ENCODE measurements at places on chromosomes 13 and 19. TPM values are rescaled to one million over a fixed set of nuclear protein-coding genes. Genes with fewer than 3 reads are reported as not detected.
A peak's percentile ranks its signal among the peaks of the same experiment; 100 is the strongest.

DNA sequence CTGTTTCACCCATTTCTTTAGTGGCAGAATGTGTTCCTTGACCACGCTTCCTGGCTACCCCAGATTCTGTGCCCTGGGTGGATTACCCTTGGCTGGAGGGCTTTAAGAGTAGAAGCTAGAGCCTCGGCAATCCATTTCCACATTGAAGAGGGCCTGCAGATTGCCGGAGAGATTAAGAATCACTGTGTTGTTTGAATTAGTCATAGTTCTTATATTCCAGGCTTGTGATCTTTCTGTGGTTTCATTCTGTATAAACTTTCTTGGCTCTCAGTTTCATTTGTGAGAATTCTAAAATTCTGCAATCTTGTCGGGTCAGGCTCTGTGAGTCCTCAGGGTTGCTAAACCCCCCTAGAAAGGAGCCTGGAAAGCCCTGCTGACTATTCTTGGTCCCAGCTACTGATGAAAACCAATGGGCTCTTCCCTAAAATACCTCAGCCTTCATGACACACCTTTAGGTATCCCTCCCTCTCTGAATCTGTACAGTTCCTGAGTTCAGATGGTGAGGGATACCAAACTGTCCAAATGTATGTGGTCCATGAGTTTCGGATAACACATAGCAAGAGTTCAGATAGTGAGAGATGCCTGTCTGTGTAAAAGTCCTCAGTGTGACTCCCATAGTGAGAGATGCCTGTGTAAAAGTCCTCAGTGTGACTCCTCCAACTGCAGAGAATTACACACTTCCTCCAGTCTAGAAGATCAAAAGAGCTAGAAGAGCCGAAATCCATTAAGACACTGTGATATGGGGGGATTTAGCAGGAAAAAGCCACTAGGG lies 4.3 kb downstream of the PHF11 start:
- H3K27me3 ChIP-seq = no peaks in the 10 kb centered on the region
- H3K4me3 ChIP-seq = no peak overlapping the region
- DNase-seq = no peak
- H3K4me1 ChIP-seq = peaks cover under 1% of the 10 kb centered on the region

- H3K4me1 ChIP-seq = no peaks in the 10 kb centered on the region
- H3K36me3 ChIP-seq = no peaks in the 10 kb centered on the region
- no peak for DNase-seq
- no peak overlapping the region for H3K4me3 ChIP-seq
- no peaks in the 10 kb centered on the region for H3K27me3 ChIP-seq
Observed at GRCh38 chr13:32135655-32136054, 104.1 kb downstream of the FRY start.

ZNF726 gene
- 5.3 TPM for total RNA-seq

FCGBP gene
- 1,799 TPM for total RNA-seq

GRCh38 chr19:6696239-6696820 lies 24.1 kb downstream of the C3 start:
- H3K36me3 ChIP-seq = no peaks in the 10 kb centered on the region
- H3K4me1 ChIP-seq = no peaks in the 10 kb centered on the region

DNA sequence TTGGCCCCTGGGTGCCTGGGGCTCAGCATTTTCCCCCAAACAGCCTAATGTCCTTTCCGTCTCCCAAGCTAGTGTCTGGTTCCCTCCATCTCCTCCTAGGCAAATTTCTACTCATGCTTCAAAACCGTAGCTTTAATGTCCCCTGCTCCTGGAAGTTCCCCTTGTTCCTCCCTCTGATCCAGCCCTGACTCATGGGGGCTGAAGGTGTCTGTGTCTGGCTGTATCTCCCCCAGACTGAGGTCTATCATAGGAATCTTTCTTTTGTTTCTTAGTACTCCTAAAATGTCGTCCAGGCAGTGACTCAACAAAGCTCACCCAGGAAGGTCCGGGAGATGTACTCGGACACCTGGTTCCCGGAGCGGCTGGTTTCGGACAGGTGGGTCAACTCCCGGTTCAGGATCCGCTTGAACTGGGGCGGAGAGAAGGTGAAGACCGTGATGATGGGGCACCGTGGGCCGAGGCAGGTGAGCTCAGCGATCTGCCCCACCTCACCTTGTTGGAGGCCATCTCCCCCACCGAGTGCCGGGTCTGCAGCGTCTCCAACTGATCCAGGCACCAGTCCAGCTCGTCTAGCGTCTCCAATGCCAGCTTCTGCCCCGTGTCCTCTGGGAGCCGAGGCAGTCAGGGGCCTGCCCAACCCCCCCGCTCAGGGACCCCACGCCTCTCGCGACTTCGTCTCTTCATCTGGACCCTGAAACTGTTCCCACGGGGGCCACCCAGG lies 6.2 kb downstream of the PDE4C start:
- H3K4me3 ChIP-seq = no peak overlapping the region
- DNase-seq = no peak
- no peak overlapping the region for H3K27ac ChIP-seq
- peaks cover 31% of the 10 kb centered on the region for H3K27me3 ChIP-seq

CHMP2A gene
- total RNA-seq = 118 TPM

DNA sequence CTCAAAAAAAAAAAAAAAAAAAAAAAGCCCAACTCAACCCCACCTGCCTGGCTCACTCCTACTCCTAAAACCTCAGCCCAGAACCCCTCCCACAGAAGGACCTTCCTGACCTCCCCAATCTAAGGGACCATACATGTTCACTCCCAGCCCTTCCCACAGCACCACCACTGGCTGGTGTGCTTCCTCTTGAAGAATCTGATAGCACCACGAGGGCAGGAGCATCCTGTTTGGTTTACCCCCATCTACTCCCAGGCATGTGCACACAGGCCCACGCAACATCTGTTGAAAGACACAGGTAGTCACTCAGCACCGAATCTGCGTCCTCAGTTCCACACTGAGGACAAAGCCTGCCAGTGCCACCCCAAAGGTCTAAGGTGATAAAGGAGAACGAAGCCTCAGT lies 8.2 kb downstream of the LATS2 start:
- peaks cover 7% of the 10 kb centered on the region for H3K4me1 ChIP-seq
- no peak for DNase-seq
- H3K4me3 ChIP-seq = no peak overlapping the region
- no peak overlapping the region for H3K27ac ChIP-seq
- H3K27me3 ChIP-seq = no peaks in the 10 kb centered on the region

DNA sequence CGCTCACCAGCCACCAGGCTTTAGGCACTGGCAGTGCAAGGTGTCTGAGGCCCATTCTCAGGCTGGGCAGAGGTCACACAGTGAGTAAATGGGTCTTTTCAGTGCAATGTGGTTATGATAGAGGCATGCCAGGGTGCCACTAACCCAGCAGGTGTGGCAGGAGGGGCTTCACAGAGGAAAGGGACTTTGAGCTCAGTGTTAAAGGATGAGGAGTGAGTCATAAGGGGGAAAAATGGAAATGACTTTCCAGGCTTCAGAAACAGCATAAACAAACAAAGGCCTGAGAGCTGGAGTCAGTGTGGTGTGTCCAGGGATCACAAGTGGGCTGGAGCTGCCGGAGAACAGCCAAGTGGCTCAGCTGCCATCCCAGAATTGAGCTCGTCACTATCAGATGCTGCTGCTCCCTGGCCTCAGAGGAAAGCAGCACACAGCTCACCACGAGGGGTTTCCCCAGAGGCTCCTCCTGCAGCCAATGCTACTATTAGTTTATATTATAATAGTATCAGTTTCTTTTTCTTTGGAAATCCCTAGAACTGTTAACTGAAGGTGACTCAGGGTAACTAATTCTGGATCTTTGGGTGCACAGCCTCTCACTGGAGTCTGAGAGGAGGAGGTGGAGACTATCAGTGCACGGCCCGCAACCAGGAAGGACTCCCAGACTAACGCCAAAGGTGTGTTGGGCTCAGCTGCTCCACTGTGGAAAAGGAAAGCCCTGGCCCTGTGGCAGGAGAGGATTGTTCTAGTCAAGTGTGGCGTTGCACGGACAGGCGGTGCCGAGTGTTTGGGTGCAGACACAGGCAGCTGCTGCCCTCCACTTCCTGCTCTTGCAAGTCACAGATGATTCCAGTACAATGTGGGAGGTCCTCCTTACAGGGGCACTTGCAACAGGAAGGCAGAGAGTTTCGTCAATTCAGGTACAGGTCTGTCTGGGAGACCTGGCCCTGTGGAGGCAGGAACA lies 39.5 kb downstream of the DHRS12 start:
- peaks cover 11% of the 10 kb centered on the region for H3K4me1 ChIP-seq
- H3K36me3 ChIP-seq = no peaks in the 10 kb centered on the region
- H3K27me3 ChIP-seq = no peaks in the 10 kb centered on the region
- peak overlapping the region; percentile 48 for H3K27ac ChIP-seq
- no peak overlapping the region for H3K4me3 ChIP-seq

CATSPERD gene
- total RNA-seq = not detected

ZFR2 gene
- not detected for total RNA-seq

GRCh38 chr13:25266706-25267105 lies 20.6 kb downstream of the MTMR6 start:
- H3K36me3 ChIP-seq = no peaks in the 10 kb centered on the region
- no peak overlapping the region for H3K4me3 ChIP-seq
- no peak overlapping the region for H3K27ac ChIP-seq
- H3K27me3 ChIP-seq = no peaks in the 10 kb centered on the region

GRCh38 chr13:111978546-111978945 lies 88.4 kb upstream of the SOX1 start:
- H3K36me3 ChIP-seq = no peaks in the 10 kb centered on the region
- no peak overlapping the region for H3K4me3 ChIP-seq
- DNase-seq = no peak
- H3K27ac ChIP-seq = no peak overlapping the region
- peaks cover 4% of the 10 kb centered on the region for H3K27me3 ChIP-seq
- H3K4me1 ChIP-seq = no peaks in the 10 kb centered on the region

- H3K36me3 ChIP-seq = no peaks in the 10 kb centered on the region
- H3K4me1 ChIP-seq = no peaks in the 10 kb centered on the region
Observed at GRCh38 chr19:8085598-8086408, 33.2 kb downstream of the CCL25 start.

GRCh38 chr13:43846496-43847158 lies 32.9 kb downstream of the CCDC122 start:
- peaks cover 3% of the 10 kb centered on the region for H3K36me3 ChIP-seq
- H3K27me3 ChIP-seq = no peaks in the 10 kb centered on the region
- no peak for DNase-seq
- no peak overlapping the region for H3K27ac ChIP-seq
- H3K4me1 ChIP-seq = no peaks in the 10 kb centered on the region

All from transverse colon (tissue), 4 donors.